Activated CD4-positive, alpha-beta T cell treated with anti-CD3 and anti-CD28 coated beads for 1 hour (primary cell): ENCODE measurements at places on chromosomes 4 and X.

- DNase-seq = no peak
These were observed 467.9 kb downstream of the INPP4B start for GRCh38 chr4:142378179-142378578.

GRCh38 chrX:45843518-45843917, 642.8 kb upstream of the DIPK2B start:
- DNase-seq = no peak

- DNase-seq = no peak
These were observed 53.1 kb upstream of the TMEM33 start for GRCh38 chr4:41881981-41882624.

GRCh38 chr4:5474756-5475155, 233.6 kb downstream of the EVC2 start:
- no peak for DNase-seq

DNA sequence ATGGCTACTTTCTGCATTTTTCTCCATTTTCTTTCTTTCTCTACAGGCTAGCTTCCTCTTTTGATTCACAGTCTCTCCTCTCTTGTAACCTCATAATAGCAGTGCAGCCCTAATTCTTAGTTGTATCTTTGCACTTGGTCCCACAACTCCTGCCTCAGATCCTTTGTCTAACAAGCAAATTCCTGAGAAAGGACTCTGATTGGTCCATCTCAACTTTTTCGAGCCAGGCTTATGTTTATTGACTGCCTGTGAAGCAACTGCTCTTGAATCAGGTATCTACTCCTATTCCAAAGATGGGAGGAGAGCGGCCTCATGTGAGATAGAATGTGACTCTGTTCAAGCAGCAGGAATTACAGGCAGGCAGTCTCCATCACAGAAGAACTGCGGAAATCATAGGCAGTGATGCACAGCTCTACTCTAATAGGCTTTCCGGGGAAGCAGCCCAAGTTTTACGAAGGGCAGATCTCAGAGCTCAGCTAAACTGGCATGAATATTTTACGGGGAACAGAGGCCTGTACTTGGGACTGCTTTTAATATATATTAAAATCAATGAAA, 123.5 kb downstream of the GABRB1 start:
- no peak for DNase-seq

GRCh38 chrX:110268886-110269285, 49.0 kb downstream of the AMMECR1 start:
- no peak for DNase-seq

DNA sequence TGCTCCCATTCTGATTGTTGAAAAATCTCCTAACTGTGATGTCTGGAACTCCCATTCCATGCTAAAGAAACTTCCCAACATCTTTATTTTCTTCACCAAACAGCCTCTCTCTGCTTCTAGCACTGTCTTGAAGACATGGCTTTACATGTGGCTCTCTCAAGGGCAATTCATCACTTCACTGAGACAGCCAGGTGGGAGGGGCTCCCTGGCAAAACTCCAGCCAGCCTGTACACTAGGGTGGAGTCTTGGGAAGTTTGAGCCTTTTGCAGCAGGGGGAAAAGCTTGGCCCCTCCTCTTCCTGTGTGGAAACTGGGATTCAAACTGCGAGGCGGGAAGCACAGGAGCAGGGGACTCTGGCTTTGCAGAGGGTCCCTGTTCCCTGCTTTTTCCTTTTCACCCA, 130.5 kb upstream of the TTC29 start:
- DNase-seq = no peak

- no peak for DNase-seq
These were observed 82.9 kb downstream of the CLCN4 start for GRCh38 chrX:10239611-10240064.

- DNase-seq = no peak
These were observed 53.0 kb downstream of the COQ2 start for GRCh38 chr4:83231620-83232076.

GRCh38 chrX:50978920-50979682, 68.6 kb downstream of the BMP15 start:
- no peak for DNase-seq

GRCh38 chrX:1416327-1416784, 24.4 kb upstream of the SLC25A6 start:
- no peak for DNase-seq

DNA sequence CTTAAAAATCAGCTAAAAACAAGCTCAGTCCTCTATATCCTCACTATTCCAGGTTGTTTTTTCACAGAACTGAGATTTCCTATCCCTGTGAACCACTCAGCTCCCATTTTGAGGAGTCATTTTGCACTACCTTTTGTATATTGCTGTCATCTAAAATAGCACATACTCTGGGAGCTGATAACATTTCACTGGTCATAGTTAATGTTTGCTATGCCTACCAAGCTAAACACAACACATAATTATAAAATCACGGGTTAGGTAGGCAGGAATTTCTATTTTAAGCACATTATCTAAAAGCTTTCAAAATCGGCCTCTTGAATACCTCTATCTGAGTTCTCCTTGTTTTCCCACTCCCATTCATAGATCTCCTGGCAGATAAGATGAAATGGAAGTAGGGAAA, 882.0 kb upstream of the INTU start:
- DNase-seq = no peak

- no peak for DNase-seq
These were observed 16.2 kb downstream of the MAEA start for GRCh38 chr4:1305781-1306455.
